ENCODE measurements at places on chromosomes 16 and 17. TPM values are rescaled to one million over a fixed set of nuclear protein-coding genes. Genes with fewer than 3 reads are reported as not detected.

GRCh38 chr16:30995927-30996323 is 10.9 kb downstream of the HSD3B7 start:
- DNase-seq: no peak

GRCh38 chr17:45431531-45432404 is 902 bp downstream of the ARHGAP27 start:
- peak; percentile 97 for DNase-seq

DNA sequence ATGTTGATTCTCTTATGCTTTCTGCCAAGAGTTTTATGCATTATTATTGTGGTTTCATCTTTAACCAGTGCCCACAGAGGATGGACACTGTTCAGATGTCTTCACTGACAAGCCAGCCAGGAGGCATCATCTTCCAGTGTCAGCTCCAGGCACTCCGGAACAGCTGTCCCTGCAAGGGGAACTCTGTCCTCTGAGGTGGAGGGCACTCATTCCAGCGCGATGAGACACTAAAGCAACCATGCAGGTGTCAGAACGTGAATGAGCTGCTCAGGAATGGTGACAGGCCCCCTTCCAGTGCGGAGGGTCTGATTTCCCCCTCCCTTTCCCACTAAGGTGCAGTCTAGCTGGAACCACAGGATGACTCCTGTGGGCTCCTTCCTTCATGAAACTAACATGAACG is 117.5 kb downstream of the NOG start:
- DNase-seq: no peak

DNA sequence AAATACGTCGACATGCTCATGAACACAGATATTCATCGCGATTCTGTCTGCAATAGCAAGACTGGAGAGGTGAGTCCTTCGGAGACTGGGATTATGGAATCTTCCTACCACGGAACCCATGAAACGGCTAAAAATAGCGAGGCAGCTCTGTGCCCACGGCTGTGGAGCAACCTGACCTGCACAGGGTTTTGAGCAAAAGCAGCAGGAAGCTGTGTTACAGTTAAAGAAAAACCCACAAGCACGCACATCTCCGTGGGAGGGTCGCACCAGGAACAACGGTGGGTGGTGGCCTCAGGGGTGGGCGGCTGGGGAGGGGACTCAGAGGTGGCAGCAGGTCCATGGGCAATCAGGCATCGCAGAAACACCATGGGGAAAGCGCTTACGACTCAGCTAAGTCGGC is 24.8 kb downstream of the SLC38A10 start:
- no peak for DNase-seq

DNA sequence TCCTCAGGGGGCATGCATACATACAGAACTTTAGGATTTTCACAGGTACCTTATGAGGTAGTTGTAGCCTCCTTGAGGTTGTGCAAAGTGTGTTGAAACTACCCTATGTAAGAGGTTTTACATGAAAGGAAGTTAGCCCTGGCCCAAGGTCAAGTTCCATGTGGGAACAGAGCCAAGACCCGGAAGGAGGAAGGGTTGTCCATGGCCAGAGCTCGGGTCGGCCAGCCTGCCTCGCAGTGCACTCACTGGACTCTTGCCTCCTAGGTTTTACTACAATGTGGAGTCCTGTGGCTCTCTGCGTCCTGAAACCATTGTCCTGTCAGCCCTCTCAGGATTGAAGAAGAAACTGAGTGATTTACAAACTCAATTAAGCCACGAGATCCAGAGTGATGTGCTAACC is 8.2 kb downstream of the POLR2C start:
- no peak for DNase-seq

DNA sequence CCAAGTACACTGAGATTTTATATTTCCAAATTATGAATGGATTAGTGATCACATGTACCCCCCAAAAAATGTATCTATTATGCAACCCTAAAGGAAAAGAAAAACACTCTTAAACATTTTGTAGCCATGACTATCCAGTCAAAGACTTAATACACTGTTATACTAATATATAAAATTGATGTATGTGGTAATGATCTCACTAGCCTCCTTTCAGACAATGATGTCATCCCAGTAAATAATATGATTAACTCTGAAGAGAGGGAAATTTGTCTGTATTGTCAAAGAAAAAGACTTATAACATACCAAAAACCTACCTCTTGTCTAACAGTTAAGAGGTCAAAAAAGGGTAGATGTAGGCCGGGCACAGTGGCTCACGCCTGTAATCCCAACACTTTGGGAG is 80.7 kb downstream of the USP32 start:
- DNase-seq: no peak

The CCDC78 gene
- polyA plus RNA-seq: 8.7 TPM

DNA sequence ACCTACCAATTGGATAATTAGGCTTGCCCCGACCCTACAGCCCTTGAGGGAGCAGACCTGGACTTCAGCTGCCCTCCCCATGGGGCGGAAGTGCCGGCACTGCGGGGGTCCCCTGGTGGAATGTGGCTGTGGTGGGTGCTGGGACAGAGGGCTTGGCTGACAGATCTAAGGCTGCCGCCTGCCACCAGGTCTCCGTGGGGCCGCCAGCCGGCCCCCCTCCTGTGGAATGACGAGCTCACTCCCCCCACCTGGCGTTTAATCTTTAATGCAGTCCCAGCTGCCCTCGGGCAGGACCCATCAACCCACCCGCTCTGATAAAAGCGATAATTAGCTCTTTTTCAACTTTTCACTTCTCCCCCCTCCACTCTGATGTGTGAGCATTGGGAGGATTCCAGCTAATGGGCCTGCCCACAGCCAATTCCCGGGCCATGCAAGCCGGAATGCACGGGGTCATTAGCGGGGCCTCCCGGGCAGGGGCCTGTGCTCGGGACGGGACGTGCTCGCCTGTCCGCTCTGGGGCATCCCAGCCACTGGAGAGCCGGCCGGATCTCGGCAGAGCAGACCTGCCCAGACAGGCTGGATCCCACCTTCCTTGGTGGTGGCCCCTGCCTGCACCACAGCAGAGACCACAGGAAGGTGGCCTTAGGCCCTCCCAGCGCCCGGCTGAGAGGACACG is 28.3 kb upstream of the GOSR2 start:
- peak; percentile 45 for DNase-seq

The GJC1 gene
- 32.0 TPM for polyA plus RNA-seq

The SOX15 gene
- polyA plus RNA-seq: 29.9 TPM

DNA sequence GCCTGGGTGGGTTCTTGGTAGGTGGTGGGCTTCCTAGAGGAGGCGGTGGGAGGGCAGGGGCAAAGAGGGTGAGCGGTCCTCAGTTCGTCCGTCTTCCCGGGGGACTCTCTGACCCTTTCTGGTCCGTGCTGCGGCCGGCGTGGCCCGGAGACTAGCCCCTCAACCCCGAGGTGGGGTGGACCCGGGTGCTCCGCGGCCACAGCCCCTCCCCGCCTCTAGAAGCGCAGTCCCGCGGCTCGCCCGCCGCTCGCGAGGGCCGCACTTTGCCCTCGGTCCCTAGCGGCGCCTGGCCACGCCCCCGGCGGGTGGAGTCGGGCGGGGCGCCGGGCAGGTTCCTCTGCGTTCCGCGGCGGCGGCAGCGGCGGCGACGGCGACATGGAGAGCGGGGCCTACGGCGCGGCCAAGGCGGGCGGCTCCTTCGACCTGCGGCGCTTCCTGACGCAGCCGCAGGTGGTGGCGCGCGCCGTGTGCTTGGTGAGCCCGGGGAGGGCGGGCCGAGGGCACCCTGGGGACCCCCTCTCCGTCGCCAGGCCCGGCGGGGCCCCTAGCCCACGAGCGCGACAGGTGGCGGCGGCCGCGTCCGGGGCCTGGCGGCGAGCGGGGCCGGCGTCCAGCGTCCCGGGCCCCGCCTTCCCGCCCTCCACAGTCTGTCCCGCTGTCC is at the start of gene SYNGR2:
Gene SYNGR2 (plus strand): TSS at position 340 of the 661 bp plus-strand sequence. CDS start 36 bp downstream, at position 376.
- DNase-seq: peak; percentile 93

GRCh38 chr16:88807626-88808453 is 3.9 kb downstream of the APRT start:
- DNase-seq: no peak

GRCh38 chr16:85621698-85622428 is 8.7 kb downstream of the GSE1 start:
- no peak for DNase-seq

The CD300C gene
- not detected for polyA plus RNA-seq

DNA sequence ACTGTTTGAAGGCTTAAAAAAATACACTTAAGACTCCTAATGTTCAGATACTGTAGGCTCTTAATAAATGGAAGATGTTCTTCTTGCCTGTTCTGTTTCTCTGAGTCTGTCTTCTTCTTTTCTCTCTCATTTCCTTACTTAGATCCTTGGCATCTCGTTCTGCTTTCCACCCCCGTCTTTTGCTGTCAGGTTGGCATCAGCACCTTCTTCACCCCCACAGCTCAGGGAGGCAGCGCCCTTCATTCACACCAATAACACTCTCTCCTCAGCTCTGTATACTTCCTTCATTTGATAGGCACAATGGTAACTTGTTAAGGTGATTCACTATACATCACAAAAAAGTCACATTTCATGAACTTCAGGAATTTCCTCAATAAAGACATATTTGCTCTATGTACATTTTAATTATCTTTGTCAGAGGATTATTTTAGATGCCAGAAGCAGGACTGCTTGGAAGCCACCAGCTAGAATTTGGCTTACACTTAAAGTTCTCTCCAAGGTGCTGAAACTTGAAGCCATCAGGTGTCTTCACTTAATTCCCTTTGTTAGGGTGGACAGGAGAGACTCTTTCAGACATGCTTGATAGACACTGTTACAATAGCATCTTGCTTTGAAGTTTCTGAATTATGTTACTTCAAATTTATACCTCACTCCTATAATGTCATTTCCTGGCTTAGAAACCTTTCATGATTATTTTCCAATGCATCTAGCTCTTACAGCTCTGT is 670.1 kb upstream of the C16orf82 start:
- DNase-seq: peak; percentile 41

DNA sequence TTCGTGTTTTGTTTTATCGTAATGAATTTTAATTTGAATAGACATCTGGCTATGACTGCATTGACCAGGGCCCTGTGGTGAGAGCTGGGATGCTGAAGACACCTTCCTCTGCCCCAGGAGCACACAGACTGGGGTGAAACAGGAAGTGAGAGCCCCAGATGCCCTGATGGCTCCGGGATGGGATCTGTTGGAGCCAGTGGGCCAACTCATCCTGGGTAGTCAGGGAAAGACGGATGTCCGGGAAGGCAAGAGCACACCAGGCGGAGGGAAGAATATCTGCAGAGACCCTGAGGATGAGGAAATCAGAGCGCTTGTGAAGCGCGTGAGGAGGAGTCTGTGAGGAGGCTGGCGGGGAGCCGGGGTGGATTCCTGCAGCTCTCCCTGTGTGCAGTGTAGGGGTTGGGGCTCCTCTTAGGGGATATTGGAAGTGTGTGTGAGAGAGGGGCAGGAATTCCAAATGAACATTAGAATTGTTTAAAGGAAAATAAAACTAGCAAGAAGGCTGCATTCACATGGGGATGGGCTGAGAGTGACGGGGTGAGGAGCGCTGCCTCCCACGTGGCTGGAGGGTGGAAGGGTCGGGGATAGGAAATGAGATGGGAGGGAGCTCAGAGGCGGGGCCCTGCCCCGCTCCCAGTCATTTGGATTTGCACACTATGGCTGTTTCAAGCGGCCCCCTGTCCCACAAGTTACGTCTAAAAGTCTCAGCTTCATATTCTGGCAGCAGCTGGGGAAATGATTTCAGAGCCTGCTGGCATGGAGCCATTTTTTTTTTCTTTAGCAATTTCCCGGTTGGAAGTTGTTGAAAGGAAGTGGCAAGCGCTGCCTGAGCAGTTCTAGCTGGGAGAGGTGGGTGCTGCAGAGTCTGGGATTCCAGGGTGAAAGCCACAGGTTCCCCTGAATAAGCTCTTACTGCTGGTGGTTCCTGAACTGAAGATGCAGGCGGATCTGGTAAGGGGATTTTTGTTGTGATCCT is 71.2 kb upstream of the LGALS9 start:
- DNase-seq: no peak

DNA sequence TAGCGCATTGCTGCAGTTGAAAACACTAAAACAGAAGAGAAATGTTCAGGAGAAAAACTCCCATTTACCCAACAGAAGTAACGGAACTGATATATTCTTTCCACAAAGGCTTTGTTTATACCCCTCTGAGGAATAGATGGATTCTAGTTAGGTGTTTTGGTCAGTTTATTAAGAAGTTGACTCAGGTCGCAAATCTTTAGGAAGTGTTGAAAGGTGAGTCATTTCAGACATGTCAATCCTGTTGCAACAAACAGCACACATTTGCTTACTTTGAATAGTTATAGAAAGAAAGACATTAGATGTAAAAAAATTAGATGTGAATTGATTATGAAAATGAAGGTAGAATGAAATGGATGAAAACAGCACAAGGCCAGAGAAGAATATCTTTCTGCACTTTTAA is 941.0 kb downstream of the KCNJ2 start:
- no peak for DNase-seq

The KRT13 gene
- polyA plus RNA-seq: not detected

- no peak for DNase-seq
Observed at GRCh38 chr16:86171329-86171728, 272.4 kb downstream of the IRF8 start.

- peak; percentile 35 for DNase-seq
Observed at GRCh38 chr17:33459078-33459940, 166.2 kb upstream of the ASIC2 start.

Measured in GM23338 (cell line).